ENCODE measurements at places on chromosomes 6 and 20. TPM values are rescaled to one million over a fixed set of nuclear protein-coding genes. Genes with fewer than 3 reads are reported as not detected.

FBXO30 gene
- 2.4 TPM for polyA plus RNA-seq

GRCh38 chr6:129281168-129281796, 398.3 kb downstream of the LAMA2 start:
- DNase-seq = no peak

DNA sequence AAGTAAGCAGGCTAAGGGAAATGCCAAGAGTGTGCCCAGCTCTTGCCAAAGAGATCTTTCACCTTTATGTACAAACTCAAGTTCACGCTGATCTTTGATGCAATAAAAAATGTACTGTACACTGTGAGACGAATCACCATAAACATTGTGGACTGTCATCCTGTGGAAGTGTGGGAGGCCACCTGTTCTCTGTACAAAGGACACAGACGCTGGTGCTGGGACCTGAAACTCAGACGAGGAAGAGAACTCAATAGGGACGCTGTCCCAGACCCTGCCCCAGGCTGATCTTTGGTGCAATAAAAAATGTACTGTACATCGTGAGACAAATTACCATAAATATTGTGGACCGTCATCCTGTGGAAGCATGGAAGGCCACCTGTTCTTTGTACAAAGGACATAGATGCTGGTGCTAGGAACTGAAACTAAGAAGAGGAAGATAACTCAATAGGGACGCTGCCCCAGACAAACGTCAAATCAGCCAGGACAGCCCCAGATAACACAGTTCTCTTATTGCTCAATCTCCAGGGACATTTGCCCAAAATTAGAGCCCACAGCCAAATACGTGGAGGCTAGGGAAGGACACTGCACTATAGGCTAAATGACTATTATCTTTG, 312.7 kb upstream of the SGK1 start:
- DNase-seq = peak; percentile 20

- no peak for DNase-seq
Measured at GRCh38 chr6:143015300-143015706, 45.4 kb upstream of the AIG1 start.

UBR2 gene
- 5.2 TPM for polyA plus RNA-seq

TP53TG5 gene
- not detected for polyA plus RNA-seq

GRCh38 chr20:1509237-1509636, 18.0 kb upstream of the SIRPB2 start:
- peak; percentile 8 for DNase-seq

RAET1E gene
- polyA plus RNA-seq = 0.15 TPM

GRCh38 chr20:46770330-46771194, 61.1 kb downstream of the SLC2A10 start:
- no peak for DNase-seq

SRMS gene
- not detected for polyA plus RNA-seq

GRCh38 chr6:89034586-89035251, 45.8 kb upstream of the PNRC1 start:
- no peak for DNase-seq

DNA sequence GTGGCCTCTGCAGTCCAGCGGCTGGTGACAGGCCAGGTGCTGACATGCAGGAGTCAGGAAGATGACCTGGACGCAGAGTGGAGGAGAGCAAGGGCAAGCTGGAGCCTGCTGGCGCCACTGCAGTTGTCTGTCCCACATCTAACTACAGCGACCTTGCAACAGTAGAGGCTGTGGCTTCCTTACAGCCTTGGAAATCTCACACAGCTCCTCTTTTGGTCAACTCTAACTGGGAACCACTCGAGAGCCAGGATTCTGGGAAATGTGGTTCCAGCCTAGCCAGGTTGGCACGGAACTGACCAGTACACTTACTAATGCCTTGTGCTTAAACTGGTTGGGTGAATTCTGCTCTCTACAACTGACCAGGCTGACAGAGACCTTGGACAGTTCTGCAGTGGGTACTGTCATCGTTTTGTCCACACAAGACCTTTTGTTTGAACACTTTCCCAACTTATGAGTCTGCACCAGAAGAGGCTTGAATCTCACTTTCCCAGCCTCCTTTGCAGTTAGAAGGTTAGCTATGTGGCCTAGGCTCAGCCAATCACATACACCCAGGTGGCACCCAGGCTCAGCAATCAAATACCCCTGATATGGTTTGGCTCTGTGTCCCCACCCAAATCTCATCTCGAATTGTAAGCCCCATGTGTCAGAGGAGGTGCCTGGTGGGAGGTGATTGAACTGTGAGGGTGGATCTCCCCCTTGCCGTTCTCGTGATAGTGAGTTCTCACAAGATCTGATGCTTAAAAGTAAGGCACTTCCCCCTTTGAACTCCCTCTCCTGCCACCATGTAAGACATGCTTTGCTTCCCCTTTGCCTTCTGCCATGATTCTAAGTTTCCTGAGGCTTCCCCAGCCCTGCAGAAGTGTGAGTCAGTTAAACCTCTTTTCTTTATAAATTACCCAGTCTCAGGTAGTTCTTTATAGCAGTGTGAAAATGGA, 153.5 kb downstream of the ZMYND8 start:
- DNase-seq = no peak

DNA sequence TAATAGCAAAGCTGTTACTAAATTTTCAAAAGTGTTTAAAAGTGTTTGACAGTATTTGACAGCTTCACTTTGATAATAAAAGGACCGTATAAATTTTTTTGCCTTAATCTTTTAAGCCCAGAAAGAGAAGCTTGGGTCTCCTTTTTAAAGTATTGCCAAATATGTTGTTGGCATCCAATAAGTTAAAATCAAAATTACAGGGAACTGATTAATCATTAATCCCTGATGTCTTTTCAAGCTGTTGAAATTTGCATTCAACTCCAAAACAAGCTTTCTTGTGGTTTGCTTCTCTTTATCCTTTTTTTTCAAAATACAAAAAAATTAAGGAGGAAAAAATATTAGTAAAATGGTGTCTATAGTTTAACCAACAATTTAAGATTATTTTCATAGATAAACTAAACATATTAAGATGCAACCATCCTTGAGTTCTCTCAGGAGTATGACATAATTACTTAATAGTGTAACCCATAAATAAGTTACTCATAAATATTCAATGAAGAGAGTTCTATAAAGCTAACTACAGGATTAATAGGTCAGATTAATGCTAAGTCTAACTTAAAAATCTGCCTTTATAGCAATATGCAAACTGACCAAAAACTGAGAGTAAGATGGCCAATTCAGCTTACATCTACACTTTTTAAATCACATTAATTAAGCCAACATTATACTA, 27.0 kb upstream of the CALHM6 start:
- DNase-seq = no peak

DNA sequence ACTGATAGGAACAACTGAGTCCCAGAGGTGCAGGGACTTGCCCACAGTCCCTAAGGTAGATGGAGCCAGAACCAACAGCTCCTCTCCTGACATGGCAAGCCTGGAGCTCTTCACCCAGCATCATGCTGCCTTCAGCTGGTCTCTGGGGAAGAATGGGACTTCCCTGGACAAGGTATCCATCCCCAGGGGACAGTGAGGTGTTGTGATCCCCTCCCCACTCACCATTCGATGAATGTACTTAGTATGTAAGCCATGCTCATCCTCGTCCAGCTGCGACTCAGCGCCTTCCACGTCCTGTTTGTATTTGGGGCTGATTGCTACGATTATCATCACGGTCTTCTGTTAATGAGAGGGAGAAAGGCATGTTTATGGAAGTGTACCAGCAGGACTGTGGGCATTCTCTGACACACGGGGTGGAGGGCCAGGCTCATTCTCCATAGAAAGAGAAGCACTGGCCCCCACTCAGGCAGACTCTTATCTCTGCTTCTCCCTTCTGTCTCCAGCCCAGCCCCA, 39.4 kb downstream of the TRAF3IP2 start:
- DNase-seq = no peak

DNA sequence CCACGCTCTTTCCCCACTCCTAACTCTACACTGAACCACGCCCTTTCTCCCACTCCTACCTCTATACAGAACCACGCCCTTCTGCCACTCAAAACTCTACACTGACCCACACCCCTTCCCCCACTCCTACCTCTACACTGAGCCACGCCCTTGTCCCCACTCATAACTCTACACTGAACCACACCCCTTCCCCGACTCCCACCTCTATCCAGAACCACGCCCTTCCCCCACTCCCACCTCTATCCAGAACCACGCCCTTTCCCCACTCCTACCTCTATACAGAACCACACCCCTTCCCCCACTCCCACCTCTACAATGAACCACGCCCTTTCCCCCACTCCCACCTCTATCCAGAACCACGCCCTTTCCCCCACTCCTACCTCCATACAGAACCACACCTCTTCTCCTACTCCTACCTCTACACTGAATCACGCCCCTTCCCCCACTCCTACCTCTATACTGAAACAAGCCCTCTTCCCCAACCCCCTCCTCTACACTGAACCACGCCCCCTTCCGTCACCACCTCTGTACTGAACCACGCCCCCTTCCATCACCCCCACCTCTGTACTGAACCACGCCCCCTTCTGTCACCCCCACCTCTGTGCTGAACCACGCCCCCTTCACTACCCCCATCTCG, 10.1 kb downstream of the PXMP4 start:
- no peak for DNase-seq

All from SK-N-SH (cell line).